Sigmoid colon (tissue), 7 donors: ENCODE measurements at places on chromosomes 1 and 21.

GRCh38 chr1:55057956-55058298 is 18.6 kb downstream of the PCSK9 start:
- no peak for DNase-seq

- DNase-seq, result no peak
Observed at GRCh38 chr1:199724049-199724448, 303.5 kb upstream of the NR5A2 start.

DNA sequence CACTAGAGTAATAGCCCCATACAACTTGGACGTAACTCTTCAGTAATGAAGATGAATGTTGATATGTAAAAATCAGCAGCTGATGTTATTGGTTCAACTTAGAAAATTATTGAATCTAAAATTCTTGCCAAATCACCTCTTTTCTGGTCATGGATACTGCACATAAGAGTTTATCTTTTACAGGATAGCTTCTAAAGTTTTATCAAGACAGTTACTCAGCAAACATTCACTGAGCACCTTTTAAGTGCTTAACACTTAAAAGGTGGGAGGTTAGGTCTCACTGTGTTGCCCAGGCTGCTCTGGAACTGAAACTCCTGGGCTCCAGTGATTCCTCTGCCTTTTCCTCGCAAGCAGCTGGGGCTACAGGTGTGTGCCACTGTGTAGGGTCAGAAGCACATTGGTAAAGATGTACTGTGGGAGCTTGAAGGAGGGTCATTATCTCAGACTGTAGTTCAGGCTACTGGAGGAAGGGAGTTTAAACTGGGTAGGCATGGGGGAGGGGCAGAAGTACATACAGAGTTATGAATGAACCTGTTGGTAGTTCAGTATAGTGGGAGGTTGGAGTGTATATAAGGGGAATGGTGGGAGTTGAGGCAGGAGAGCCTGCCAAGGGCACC is 2.0 kb downstream of the MPZL1 start:
- no peak for DNase-seq

DNA sequence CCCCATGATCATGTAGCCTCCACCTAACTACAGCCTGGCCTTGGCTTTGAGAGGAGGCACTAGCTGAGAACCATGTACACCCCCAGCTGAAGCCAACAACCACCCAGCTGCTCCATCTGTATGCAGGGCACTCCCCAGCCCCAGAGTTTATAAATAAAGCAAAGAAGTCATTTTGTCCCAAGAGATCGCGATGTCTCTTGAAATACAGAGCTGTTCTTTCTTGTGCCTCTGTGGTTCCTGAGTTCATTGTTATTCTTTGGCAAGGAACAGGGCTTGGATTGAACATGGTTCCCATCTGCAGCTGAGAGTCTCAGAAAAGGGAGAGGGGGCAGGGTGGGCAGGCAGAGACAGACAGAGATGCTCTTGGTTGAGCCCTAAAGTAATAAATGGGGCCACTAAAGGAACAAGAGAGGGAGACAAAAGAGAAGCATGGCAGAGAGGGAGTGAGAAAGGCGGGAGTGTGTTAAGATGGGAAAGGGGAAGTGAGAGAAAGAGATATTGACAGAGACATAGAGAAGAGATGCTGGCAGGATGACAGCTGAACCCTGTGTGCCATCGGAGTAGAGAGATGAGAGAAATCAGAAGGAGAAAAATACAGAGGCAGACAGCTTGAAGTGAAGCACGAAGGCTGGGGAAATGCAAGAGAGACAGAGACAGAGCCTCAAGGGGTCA is 63.3 kb downstream of the TNR start:
- no peak for DNase-seq

GRCh38 chr21:36976882-36977651 is 10.6 kb upstream of the HLCS start:
- DNase-seq, result no peak

GRCh38 chr1:96028071-96028470 is 693.5 kb upstream of the PTBP2 start:
- DNase-seq, result no peak

- DNase-seq, result no peak
Observed at GRCh38 chr1:40204856-40205255, 42.9 kb upstream of the TMCO2 start.

DNA sequence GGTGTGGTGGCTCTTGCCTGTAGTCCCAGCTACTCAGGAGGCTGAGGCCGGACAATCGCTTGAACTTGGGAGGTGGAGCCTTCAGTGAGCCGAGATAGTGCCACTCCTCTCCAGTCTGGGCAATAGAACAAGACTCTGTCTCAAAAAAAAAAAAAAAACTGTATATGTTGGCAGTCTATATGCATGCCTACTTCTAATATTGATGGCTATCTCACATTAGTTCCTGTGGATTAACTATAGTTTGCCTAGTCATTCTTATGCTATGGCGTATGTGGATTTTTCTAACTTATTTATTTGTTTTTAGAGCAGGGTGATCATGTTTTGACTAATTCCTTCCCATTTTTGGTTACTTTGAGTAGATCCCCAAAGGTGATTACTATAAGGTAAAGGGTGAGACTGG is 9.4 kb downstream of the GSTM1 start:
- DNase-seq, result no peak

- DNase-seq, result no peak
Observed at GRCh38 chr1:56256153-56257000, 323.0 kb downstream of the PLPP3 start.

- no peak for DNase-seq
Observed at GRCh38 chr1:3910857-3911845, 11.1 kb upstream of the C1orf174 start.

DNA sequence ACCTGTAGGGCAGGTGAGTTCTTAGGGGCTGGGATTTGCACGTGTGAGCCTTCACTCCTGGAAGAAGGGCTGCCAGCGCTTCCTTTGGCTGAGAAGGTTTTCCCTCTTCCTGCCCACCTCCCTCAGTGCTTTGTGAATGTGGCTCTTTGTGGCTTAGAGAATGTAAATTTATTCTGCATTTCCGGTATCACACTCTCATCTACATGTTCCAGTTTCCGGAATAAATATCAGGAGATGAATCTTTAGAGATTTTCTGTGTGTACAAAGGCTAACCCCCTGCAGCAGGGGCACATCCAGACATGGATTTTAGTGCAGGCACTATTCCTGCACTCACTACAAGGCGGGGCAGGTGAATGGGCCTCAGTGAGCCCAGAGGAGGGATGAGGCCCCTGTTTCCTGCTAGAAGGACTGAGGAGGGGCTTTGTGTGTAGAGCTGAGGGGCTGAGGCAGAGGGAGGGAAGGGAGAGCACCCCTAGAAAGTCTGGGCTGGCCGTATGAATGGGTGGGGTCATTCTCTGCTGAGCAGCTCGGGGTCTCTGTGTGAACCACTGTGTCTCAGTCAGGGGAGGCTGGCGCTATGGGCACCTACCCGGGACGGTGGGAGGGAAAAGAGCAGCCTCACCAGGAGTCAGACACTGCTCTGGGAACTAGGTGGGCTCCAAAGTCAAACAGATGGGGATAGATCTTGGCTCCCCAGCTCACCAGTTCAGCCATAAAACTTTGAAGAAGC is 207.5 kb downstream of the MATN1 start:
- DNase-seq, result no peak

GRCh38 chr1:23126200-23126599 is 42.5 kb downstream of the LUZP1 start:
- DNase-seq, result no peak

- no peak for DNase-seq
Observed at GRCh38 chr1:151720974-151721787, at the start of gene RIIAD1. TSS of gene RIIAD1 (plus strand) at chr1:151721522. CDS start at chr1:151721537, 15 bp downstream.

DNA sequence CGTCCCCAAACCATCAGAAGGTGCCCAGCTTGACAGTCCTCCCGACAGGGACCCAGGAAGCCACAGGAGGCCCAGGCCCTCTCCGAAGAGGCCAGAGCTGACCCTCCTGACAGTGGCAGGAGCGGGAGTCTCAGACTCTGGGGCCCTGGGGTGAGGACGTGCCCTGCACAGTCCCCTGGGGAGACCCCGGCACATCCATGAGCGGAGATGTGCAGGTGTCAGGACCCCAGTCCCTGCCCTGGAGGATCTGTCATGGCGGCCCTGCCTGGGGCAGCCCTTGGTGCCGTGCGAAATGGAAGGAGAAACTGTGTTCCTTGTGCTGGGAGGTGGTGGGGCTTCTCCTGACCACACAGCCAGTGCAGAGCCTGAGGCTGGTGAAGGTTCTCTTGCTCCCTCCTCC is 55.8 kb downstream of the OBSCN start:
- DNase-seq, result no peak

- DNase-seq, result peak; percentile 90
Observed at GRCh38 chr1:42420911-42421585, 34.8 kb downstream of the ZMYND12 start.

DNA sequence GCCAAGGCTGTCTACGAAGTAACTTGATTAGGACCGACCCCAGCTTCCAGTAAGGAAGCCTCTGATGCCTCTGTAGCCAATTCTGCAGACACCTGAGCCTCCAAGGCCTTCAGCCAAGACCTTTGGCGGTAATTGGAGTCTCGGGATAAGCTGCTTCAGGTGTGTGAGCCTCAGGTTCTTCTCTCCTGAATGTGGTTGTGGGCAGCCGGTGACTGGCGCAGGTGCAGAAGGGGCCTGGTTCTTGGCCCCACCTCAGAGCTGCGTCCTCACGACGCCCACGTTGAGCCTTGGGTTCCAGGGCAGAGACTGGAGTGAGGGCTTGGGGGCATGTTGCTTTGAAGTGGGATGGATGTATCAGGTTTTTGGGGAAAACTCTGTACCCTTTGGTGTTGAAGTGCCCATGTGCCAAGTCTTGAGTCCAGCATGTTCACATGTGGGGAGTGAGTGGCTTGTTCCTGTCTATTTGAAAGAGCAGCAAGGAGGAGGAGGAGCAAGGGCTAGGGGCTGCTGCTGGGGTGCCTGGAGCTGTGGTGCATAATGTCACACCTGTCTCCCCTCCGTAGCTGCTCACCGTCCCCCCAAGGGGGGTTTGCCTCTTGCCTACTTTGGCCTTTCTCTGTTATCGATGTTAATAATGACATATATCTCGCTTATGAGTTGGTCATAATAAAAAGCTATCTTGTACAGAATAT is 1.4 kb downstream of the PSEN2 start:
- no peak for DNase-seq

- no peak for DNase-seq
Observed at GRCh38 chr1:221087919-221088318, 208.7 kb downstream of the HLX start.

GRCh38 chr1:82931006-82931405 is 1067.9 kb downstream of the TTLL7 start:
- no peak for DNase-seq

GRCh38 chr1:175162955-175163354 is 29.6 kb downstream of the KIAA0040 start:
- no peak for DNase-seq

DNA sequence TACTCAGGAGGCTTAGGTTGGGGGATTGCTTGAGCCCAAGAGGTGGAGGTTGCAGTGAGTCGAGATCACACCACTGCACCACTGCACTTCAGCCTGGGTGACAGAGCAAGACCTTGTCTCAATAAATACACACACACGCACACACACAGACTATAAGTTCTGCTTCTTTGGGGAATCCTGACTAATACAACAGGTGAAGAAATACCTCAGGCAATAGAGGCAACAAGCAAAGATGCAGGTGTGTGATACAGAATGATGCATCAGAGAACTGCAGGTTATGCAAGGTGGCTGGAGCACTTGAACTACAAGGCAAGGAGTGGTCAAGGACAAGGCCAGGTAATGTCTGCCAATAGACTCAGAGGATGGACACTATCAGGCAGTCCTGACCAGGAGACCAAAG is 117.6 kb upstream of the ZNF678 start:
- no peak for DNase-seq

GRCh38 chr21:37416914-37417313 is 50.3 kb downstream of the DYRK1A start:
- no peak for DNase-seq

DNA sequence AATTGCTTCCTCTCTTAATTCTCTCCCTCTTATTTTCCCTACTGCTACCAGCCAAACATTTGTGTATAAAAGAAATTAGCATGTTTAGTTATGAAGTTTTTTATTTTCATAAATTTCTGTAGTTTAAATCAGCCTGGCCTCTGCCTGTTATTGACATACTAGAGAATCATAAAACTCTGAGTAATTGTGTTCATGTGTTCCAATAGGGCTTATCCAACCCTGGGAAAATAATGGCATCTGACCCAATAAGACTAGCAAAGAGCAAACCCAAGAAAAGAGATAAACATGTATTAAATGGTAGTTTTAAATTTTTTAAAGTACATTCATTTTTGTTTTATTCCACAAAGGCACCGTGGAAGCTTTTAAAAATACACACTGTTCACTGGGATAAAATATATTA is 404.3 kb downstream of the HLX start:
- no peak for DNase-seq

- DNase-seq, result no peak
Observed at GRCh38 chr1:214280386-214281020, 456 bp upstream of the SMYD2 start.

- no peak for DNase-seq
Observed at GRCh38 chr1:66168467-66168887, 365.5 kb upstream of the SGIP1 start.

- DNase-seq, result no peak
Observed at GRCh38 chr1:2611621-2612437, 21.0 kb downstream of the MMEL1 start.

- no peak for DNase-seq
Observed at GRCh38 chr1:217437376-217437775, 193.5 kb downstream of the GPATCH2 start.

GRCh38 chr21:38140207-38140903 is 116.4 kb upstream of the KCNJ15 start:
- no peak for DNase-seq

GRCh38 chr1:45332346-45332720 is 5.6 kb downstream of the HPDL start:
- DNase-seq, result no peak

GRCh38 chr1:2376931-2377672 is 14.3 kb downstream of the MORN1 start:
- peak; percentile 50 for DNase-seq

DNA sequence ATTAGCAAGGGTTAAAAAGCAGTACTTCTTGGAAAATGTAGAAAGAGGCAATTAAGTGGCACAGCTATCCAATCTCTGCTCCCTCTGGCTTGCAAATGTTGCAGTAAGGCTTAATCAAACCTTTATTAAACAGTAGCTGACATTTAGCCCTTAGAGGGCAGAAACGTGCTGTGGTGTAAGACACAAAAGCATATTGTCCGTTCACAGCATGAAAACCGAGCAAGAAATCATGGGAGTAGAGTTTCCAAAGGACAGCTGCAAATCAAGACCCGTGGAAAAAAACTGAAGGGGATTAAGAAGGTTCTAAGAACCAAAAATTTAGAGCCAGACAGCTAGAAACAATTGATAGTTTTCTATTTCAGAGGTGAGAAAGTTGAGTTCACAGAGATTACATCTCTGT is 13.1 kb downstream of the ZP4 start:
- DNase-seq, result no peak

GRCh38 chr1:47709019-47709871 is 271.4 kb downstream of the FOXD2 start:
- DNase-seq, result no peak

DNA sequence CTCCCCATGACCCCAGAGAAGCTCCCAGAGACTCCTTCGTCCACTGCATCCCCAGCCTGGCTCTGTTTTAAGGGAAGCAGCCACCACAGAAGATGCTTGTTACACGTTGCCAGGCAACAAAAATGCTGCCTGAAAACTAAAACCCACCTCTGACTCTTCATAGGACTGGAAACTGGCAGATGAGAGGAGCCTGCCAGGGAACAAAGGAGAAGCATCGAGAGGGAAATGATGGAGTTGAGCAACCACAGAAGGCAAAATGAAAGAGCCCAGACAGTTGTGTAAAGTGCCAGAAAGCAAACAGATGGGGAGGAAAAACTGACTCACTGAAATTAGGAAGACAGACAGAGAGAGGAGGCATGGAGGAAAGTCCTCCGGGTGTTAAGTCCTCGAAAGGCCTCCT is 118.4 kb downstream of the KCNN3 start:
- peak; percentile 83 for DNase-seq

- DNase-seq, result no peak
Observed at GRCh38 chr1:51842261-51842660, 36.3 kb downstream of the NRDC start.
